Right lobe of liver (tissue), 6 donors: ENCODE measurements at places on chromosomes 7 and 10. TPM values are rescaled to one million over a fixed set of nuclear protein-coding genes. Genes with fewer than 3 reads are reported as not detected.

GSAP gene
- total RNA-seq: 14.1 TPM

DNA sequence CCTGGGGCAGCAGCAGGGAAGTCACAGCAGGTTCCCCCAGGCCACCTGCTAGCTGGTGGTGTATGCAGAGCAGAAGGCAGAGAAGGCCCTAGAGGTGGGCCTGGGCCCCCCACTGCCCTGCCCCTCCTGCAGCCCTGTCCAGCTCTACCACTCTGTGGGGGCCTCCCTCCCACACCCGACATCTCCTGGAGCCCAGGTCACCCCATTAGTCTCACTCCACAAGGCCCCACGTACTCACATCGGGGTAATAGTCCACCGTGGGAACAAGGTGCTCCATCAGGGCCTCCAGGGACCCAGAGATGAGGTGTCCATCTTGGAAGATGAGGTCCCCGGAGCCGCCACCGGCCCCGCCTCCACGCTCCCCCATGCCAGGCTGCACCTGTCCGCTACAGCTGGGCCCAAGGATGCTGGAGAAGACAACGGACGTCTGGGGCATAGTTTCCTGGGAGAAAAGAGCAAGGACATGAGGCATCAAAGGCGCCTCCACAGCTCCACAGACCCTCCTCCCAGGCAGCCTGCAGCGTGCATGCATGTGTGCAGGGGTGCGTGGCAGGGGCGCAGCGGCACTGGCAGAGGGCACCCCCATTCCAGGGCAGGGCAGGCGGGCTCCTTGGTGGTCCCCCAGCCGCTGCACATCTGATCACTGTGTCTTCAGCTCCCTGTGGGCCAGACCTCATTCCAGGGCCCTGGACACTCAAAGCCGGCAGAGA, 61.0 kb downstream of the RASGEF1A start:
- DNase-seq: no peak

DNA sequence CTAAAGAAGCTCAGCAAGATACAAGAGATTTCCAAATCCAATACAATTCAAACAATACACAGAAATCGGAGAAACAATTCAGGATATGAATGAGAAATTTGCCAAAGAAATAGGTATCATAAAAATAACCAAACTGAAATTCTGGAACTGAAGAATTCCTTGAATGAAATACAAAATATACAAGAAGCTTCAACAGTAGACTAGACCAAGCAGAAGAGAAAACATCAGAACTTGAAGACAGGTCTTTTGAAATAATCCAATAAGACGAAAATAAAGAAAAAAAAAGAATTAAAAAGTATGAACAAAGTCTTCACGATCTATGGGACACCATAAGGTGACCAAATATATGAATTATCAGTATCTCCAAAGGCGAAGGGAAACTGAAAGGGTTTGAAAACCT, 2.8 kb upstream of the IFIT2 start:
- no peak for DNase-seq

PCDH15 gene
- not detected for total RNA-seq

TMEM229A gene
- total RNA-seq: not detected

AQP1 gene
- total RNA-seq: 14.2 TPM

PLCE1 gene
- 0.32 TPM for total RNA-seq
